CD4-positive, alpha-beta T cell treated with Interleukin-21 for 1 hour (primary cell): ENCODE measurements at places on chromosomes 2 and 18.

DNA sequence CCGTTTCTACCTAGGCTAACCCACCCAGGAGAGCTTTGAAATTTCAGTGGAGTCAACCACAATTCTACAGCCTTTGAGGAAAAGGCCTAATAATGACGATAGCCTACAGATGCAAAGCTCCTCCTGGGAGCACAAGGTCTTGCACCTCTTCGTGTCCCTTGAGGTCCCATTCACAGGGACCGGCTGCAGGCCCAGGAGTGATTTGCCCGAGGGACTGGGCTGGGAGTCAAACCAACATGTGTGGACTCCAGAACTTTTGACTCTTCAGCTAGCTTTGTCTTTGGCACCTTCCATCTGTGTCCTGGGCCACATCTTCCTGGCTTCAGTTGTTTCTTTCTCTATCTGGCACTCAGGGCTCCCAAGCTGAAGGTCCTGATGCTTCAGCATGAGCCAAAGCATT lies 76.5 kb downstream of the SMAD7 start:
- no peak for DNase-seq

DNA sequence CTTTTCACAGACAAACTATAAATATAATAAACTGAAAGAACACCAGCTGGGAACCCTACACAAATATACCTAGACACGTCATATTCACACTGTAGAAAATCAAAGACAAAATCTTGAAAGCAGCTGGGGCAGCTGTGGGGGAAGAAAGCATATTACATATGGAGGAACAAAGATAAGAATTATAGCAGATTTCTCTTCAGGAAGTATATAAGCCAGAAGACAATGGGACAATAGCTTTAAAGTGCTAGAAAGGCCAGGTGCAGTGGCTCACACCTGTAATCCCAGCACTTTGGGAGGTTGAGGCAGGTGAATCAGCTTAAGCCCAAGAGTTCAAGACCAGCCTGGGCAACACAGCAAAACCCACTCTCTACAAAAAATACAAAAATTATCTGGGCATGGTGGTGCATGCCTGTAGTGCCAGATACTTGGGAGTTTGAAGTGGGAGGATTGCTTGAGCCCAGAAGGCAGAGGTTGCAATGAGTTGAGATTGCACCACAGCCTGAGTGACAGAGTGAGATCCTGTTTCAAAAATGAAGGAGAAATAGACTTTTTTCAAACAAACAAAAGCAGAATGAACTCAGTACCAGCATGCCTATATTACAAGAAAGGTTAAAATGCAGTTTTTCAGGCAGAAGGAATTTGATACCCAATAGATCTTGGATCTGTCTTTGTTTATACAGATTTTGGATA lies 26.8 kb upstream of the ERCC3 start:
- DNase-seq = no peak

- peak; percentile 19 for DNase-seq
Observed at GRCh38 chr2:172674034-172674967, 61.3 kb upstream of the RAPGEF4 start.

GRCh38 chr2:205280596-205281236 lies 401.6 kb upstream of the NRP2 start:
- DNase-seq = no peak

- DNase-seq = no peak
Observed at GRCh38 chr2:20625491-20626391, 25.2 kb downstream of the HS1BP3 start.

GRCh38 chr18:57747809-57748680 lies 55.1 kb downstream of the ATP8B1 start:
- DNase-seq = no peak

DNA sequence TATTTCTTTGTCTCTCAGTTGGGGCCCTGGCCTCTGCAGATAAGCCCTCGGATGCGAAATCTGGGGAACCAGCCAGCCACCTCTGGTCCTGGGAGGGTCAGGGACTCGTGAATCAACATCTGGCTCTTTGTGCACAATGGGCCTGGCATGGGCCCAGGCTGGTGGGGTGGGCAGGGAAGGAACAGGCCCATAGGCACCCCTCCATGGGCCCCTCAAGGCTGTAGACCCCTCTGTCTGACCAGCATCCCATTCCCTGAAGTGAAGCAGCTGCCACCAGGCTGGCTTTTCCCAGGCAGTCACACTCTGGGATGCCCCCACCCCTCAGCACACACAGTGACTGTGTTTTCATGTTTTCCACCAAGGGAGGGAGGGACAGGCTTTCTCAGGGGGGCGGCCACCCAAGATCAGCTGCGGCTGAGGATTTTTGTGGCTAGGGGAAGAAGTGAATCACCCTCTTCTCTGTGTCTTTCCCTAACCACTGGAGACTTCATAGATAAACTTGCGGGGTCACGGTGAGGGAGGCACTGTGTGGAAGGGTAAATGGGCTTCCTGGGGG lies 166.0 kb downstream of the AGAP1 start:
- no peak for DNase-seq

DNA sequence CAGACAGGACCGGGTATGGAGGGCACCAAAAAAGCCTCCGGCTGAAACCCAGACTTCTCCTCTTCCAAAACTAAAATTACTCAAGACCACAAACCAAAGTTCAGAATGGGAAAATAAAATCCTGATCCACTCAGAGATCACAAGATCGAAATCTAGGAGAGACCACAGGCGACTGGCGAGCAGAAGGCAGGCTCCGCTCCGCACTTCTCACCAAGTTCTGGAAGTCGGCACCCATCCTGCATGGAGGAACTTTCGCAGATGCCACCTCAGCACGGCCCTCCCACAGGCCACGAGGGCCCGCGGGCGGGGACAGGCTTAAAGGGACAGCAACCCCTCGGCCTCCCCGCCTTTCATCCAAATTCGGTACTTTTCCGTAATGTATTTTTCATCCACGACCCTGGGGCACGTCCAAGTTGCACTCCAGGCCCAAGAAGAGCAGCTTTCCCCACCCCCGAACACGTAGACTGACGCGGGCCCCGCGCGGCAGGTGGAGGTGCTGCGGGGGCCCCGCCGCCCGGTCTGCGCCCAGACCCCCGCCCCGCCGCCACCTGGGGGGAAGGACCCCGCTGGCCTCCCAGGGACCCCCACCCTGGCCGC lies 43.7 kb downstream of the HDLBP start:
- DNase-seq = peak; percentile 55

DNA sequence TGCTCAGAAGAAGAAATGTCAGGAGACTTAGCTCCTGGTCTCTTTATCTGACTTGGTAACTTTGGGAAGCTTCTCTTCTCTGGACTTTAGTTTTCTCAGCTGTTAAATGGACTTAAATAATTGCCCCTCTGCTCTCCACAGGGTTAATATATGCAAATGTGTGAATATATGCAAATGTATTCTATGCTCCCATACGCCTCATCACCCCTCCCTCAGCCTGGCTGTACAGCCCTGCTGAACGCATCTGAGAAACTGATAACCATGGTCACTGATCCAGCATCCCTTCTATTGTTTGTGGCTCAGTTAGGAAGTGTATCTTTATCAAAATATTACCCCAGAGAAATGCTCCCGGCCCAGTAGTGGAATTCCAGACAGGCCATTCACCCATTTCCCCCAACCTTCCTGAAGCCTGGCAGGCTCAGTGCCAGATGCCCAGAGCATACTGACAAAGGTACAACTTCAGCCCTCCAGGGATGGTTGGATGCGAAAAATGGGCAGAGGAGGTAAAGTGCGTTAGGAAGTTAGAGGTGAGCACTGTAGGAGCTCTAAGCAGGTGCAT lies 103.4 kb downstream of the DYSF start:
- DNase-seq = no peak
